ENCODE measurements at places on chromosomes 6 and 20. TPM values are rescaled to one million over a fixed set of nuclear protein-coding genes. Genes with fewer than 3 reads are reported as not detected.

The SFTA2 gene
- not detected for total RNA-seq

The NKX2-4 gene
- not detected for total RNA-seq

The SEMG1 gene
- not detected for total RNA-seq

The KHDC1 gene
- 2.6 TPM for total RNA-seq

The HLA-DQA1 gene
- total RNA-seq = 1.0 TPM

The HCRTR2 gene
- not detected for total RNA-seq

The RGS17 gene
- under 0.01 TPM for total RNA-seq

The TBC1D32 gene
- 14.6 TPM for total RNA-seq

The FOXQ1 gene
- not detected for total RNA-seq

The ESR1 gene
- total RNA-seq = 1.0 TPM

The TRERF1 gene
- 3.7 TPM for total RNA-seq

The SLC22A2 gene
- not detected for total RNA-seq

The TSBP1 gene
- total RNA-seq = not detected

The RALGAPA2 gene
- total RNA-seq = 15.7 TPM

The MAK gene
- not detected for total RNA-seq

The C6orf15 gene
- total RNA-seq = not detected

The FOXA2 gene
- total RNA-seq = not detected

Data from skeletal muscle tissue (tissue), 5 donors.